ENCODE measurements at places on chromosomes 7 and 10.

- DNase-seq: no peak
Observed at GRCh38 chr10:6567203-6567703, 12.8 kb downstream of the PRKCQ start.

GRCh38 chr7:124893140-124893827 lies 36.3 kb downstream of the POT1 start:
- no peak for DNase-seq

DNA sequence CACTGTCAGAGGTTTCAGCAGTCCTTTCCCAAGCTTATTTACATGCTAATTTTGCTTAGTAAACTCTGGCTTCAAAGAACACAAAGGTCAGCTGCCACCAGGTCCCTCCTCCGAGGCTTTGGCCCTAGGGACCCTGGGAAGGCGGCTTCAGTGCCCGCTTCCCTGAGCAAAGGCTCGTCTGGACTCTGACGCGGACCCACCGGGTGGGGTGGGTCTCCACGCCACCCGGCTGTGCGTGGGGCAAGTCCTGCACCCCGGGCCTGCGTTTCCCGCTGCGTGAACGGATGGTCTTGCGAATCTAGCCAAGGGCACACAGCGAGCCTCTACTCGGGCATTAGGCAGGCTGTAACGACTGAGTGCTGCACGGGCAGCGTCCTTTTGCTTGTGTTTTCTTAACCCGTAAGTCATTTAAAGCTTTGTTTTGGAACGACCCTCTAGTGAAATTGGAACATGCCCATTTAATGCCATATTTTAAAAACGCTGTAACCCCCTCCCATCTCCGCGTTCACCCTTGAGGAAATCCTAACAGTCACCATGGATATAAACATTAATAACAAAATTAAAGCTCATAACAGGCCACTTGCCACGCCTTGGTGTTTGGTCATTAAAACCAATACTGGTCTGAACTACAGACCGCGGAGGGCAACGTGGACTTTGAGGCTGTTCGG lies 828 bp downstream of the BNIP3 start:
- no peak for DNase-seq

DNA sequence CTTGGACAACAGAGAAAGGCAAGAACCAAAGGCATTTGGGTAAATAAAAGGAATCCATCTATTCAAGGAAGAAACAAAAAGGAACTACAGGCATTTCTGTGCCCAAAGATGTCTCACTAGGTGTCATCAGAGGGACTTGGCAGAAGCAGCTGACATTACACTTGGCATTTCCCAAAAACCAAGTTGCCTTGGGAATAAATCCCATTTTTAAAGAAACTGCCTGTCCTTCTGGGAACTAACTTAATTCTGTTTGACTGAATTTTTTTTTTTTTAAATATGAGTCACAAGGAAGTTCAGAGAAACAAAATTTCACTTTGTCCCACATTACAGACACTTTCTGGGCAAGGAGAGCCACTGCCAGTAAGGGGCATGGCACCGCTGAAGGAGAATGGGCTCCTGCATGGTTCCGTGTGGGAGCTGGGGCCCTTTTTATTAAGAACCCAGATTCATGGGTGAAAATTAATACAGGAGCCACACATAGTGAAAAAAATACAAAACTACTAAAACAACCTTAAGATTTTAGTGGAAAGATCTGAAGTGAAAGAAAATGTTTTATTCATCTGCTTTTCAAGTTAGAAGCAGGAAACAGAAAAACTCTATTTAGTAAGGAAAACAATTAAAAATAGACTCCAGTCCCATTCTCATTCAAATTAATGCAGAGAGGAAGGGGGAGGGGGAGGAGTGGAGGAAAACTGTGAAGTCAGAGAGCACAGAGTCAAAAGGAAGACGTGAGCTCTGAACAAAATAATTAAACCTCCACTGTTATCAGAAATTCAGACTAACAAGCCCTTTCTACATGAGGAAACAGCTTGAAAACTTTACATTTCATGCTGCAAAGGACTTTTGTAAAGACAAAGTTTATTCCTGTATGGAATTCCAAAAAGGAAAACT lies 118.4 kb upstream of the PDLIM1 start:
- no peak for DNase-seq

- DNase-seq: no peak
Observed at GRCh38 chr7:8277394-8277982, 15.5 kb upstream of the ICA1 start.

- no peak for DNase-seq
Observed at GRCh38 chr10:57579926-57580325, 687.8 kb downstream of the IPMK start.

DNA sequence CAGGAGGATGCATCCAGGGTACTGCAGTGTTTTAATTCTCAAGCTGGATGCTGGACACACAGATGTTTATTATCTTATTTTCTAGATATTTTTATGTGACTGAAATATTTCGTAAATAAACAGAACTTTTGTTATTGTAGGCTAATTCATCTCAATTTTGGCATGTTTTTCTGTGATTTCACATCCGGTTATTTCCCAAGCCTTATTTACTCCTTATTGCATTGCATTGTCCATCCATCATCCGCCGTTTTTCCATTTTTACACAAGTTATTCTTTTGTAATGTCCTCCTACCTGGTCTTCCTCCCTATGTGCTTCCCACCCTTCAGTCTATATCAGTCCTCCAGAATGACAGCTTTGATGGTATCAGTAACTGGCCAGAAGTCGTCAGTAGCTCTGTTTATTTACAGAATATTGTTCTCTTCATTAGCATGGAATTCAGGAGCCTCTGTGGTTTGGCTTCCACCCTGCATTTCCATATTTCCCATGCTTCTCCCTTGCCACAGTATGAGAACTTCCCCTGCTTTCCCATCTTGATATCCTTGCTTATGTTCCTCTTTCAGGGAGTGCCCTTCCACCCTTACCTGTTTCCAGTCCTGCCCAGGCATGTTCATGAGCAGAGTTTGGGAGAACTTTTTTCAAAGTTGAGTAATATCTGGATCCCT lies 16.1 kb downstream of the GNAI1 start:
- no peak for DNase-seq

GRCh38 chr7:30472081-30472783 lies 6.4 kb downstream of the NOD1 start:
- DNase-seq: no peak

DNA sequence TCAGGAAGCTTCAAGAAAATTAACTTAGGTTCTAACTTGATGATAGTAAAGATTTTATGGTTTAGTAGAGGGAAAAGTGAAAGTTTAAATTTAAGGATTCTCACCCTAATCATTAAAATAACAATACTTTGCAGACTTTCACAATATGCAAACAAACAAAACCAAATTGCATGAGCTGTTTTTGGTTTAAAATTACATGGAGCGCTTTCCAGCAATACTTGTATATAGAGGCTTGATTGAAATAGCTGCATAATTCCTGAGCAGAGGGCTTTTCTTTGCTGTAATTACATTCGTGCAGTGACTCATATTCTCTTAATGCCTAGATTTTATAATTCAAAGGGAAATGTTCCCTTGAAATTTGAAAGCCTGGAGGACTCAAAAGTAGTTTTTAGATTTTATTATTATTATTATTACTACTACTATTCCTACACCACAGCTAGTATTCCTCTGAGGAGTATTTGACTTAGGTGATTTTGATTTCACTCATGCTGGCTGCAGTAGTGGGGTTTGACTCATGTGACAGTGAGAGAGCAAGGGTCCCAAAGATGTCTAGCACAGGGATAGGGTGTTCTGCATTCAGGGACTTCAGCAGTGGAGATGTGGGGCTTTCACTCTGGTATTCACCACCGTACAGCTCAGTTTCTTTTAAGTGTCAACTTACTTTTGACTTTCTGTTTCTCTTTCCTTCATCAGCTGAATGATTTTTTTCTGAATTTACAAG lies 138.1 kb downstream of the ADAM22 start:
- no peak for DNase-seq

DNA sequence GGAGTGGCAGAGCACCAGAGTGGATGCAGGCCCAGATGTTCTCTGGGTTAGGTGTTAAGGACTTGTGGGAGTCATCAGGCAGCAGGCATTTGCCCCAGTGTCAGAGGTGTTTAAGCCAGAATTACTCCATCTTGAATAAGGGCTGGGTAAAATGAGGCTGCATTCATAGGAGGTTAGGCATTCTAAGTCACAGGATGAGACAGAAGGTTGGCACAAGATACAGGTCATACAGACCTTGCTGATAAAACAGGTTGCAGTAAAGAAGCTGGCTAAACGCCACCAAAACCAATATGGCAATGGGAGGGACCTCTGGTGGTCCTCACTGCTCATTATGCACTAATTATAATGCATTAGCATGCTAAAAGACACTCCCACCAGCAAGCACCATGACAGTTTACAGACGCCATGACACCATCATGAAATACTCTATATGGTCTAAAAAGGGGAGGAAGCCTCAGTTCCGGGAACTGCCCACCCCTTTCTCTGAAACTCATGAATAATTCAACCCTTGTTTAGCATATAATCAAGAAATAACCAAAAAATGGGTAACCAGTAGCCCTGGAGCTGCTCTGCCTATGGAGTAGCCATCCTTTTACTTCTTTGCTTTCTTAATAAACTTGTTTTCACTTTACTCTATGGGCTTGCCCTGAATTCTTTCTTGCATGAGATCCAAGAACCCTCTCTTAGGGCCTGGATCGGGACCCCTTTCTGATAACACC lies 882 bp upstream of the LRRC61 start:
- DNase-seq: peak; percentile 26

DNA sequence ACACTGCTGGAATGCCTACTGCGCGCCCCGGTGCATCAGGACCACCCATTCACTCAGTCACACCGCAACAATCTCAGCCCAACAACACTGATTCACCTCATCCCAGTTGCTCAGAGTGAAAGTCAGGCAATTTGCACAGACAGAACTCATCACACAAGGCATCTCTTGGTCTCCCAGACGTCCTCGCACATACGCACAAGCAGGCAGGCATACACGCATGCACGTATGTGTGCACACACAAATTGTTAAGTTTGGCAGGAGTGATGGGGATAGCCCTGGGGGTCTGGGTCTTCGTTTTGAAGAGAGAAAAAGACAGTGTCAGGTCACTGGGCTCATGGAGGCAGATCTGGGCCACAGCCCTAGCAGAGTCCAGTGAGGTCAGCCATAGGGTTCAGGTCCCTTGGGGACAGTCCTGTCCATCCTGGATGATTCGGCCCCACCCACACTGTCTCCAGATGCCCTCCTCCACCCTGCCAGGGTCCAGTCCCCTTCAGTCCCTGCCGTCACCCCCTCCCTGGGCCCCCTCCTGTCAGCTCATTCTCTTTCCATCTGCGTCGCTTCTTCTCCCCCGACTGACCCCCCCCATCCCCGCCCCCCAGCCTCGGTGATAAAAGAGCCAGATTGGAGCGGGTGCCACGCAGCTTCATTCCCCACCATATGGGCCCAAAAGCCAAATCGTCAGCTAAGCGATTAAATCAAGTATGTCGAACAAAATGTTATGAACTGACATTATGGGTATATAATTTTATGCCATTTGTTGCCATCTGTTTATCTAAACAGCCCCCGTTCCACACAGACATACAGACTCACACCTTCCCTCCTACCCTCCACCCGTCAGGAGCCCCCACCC lies 48.5 kb upstream of the SLF2 start:
- no peak for DNase-seq

GRCh38 chr7:107472116-107472515 lies 2.3 kb downstream of the GPR22 start:
- no peak for DNase-seq

- no peak for DNase-seq
Observed at GRCh38 chr10:102801496-102801895, 35.7 kb downstream of the CYP17A1 start.

DNA sequence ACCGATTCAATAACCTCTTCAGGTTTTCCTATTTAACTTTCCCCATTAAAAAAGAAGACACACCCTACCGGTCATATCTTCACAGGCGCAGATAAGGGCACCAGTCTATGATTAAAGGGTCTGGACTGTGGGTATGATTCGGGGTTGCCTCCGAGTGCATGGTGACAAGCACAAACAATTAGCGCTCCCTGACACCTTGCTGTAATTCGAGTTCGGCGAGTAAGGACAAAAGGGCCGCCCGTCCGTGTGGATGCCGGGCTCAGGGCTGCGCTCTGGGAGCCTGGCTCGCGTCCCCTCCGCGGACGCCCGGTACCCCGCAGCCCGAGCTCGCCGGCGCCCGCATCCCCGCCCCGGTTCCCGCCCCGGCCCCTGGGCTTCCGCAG lies 111.9 kb upstream of the RHEB start:
- no peak for DNase-seq

GRCh38 chr10:68083953-68084352 lies 8.9 kb upstream of the HERC4 start:
- no peak for DNase-seq

DNA sequence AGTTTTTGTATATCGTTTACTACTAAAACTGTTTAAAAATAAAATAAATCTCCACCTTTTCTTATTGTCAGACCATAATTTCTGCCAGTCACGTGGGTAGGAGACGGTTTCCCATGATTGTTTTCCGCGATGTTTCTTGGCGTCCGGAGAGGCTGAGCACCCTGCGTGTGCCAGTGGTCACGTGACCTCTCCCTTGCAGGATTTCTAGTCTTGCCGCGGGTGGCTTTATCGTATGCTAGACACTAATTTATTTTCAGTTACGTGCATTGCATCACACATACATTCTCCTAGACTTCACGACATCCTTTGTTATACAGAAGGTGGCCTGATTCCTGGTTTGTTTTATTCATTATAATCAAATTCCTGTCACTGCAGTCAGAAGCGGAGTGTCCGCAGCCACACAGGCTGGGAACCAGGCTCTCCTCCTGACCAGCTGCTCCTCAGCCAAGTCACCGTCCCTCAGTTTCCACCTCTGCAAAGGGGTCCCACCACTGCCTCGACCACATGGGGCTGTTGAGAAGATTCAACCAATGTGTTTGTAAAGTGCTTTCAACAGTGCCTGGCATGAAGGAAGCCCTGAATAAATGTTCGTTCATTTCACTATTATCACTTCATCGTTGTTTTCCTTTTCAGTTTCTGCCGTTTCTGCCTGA lies 203.2 kb upstream of the PPP2R2D start:
- DNase-seq: no peak

GRCh38 chr7:16697507-16698199 lies 51.7 kb downstream of the BZW2 start:
- no peak for DNase-seq

GRCh38 chr10:43131256-43131655 lies 7.0 kb upstream of the CSGALNACT2 start:
- DNase-seq: no peak
